ENCODE measurements at places on chromosomes 4 and X.

- no peak overlapping the region for H3K4me3 ChIP-seq
- DNase-seq, result no peak
- no peaks in the 10 kb centered on the region for H3K4me1 ChIP-seq
- no peaks in the 10 kb centered on the region for H3K27me3 ChIP-seq
Observed at GRCh38 chr4:96599752-96600151, 759.9 kb downstream of the PDHA2 start.

- H3K36me3 ChIP-seq, result no peaks in the 10 kb centered on the region
- H3K27me3 ChIP-seq, result no peaks in the 10 kb centered on the region
- no peaks in the 10 kb centered on the region for H3K4me1 ChIP-seq
Observed at GRCh38 chr4:186167605-186168004, 23.8 kb upstream of the CYP4V2 start.

- H3K27me3 ChIP-seq, result no peaks in the 10 kb centered on the region
- H3K4me1 ChIP-seq, result peaks cover 13% of the 10 kb centered on the region
- no peak for DNase-seq
- H3K27ac ChIP-seq, result no peak overlapping the region
Observed at GRCh38 chrX:2387614-2388239, 113.0 kb downstream of the DHRSX start.

DNA sequence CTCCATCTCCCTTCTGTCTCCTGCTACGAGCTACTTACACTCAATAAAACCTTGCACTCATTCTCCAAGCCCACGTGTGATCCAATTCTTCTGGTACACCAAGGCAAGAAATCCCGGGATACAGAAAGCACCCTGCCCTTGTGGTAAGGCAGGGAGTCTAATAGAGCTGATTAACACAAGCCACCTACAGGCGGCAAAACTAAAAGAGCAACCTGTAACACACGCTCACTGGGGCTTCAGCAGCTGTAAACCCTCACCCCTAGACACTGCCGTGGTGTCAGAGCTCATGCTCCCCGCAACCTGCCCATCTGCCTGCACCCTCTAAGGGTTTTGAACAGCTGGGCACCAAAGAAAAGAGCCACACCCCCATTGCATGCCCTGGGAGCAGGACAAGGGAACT lies 755.4 kb upstream of the HTR2C start:
- DNase-seq, result no peak
- no peak overlapping the region for H3K4me3 ChIP-seq
- H3K27me3 ChIP-seq, result no peaks in the 10 kb centered on the region
- H3K4me1 ChIP-seq, result no peaks in the 10 kb centered on the region
- H3K27ac ChIP-seq, result no peak overlapping the region

DNA sequence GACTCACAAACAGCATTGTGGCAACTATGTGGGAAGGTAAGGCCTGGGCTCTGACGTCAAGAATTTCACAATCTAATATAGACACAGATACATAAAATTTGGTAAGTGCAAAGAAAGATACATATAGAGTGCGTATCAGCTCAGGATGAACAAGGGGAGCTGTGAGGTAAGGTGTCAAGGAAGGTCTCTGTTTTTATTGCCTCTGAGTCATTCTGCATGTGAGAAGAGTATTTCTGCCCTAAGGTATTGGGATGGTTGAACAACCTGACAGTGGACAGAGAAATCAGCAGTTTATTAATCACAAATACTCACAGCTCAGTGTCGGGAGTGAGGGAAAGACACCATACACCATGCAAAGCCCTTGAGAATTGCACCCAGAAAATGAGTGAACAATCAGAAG lies 89.8 kb downstream of the COMMD8 start:
- H3K36me3 ChIP-seq, result no peaks in the 10 kb centered on the region
- no peak overlapping the region for H3K4me3 ChIP-seq
- no peaks in the 10 kb centered on the region for H3K4me1 ChIP-seq
- no peak for DNase-seq
- no peak overlapping the region for H3K27ac ChIP-seq
- H3K27me3 ChIP-seq, result no peaks in the 10 kb centered on the region

GRCh38 chr4:159296061-159296460 lies 193.2 kb downstream of the RAPGEF2 start:
- H3K36me3 ChIP-seq, result peaks cover 3% of the 10 kb centered on the region
- DNase-seq, result peak; percentile 66
- peak overlapping the region; percentile 60 for H3K27ac ChIP-seq
- H3K4me1 ChIP-seq, result peaks cover 54% of the 10 kb centered on the region

DNA sequence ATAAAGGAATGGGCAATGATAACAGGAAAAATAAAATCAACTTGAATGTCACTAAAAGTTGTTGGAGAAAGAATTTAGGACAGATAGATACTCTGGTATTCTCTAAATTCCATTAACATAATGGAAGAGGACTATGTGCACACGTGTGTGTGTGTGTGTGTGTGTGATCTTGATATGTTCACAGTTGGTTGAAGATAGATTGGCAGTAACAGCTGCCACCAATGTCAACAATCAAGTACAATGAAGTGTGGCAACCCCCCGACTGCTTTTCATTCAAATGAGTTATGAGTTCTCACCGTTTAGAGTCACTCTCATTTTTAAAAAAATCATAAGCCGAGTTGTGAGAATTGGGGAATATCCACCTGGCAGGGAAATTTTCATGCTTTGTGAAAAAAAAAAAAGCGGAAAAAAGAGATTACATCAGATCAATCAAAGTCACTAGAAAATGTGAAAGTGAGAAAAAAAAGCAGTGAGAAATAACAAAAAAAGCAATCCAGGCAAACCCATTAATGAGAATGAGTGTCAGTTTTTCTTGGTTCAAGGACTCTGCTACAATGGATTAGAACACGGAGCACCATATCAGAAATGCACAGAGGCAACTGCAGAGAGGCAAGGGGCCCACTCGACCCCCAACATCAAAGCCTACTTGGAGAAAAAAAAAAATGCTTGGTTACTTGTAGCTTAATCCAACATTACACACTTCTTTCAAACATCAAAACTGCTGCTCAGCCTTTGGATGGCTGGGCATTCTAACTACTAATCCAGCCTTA lies 414.9 kb upstream of the PITX2 start:
- no peak for DNase-seq
- peaks cover 5% of the 10 kb centered on the region for H3K4me1 ChIP-seq
- no peaks in the 10 kb centered on the region for H3K27me3 ChIP-seq
- H3K27ac ChIP-seq, result no peak overlapping the region
- H3K36me3 ChIP-seq, result no peaks in the 10 kb centered on the region

DNA sequence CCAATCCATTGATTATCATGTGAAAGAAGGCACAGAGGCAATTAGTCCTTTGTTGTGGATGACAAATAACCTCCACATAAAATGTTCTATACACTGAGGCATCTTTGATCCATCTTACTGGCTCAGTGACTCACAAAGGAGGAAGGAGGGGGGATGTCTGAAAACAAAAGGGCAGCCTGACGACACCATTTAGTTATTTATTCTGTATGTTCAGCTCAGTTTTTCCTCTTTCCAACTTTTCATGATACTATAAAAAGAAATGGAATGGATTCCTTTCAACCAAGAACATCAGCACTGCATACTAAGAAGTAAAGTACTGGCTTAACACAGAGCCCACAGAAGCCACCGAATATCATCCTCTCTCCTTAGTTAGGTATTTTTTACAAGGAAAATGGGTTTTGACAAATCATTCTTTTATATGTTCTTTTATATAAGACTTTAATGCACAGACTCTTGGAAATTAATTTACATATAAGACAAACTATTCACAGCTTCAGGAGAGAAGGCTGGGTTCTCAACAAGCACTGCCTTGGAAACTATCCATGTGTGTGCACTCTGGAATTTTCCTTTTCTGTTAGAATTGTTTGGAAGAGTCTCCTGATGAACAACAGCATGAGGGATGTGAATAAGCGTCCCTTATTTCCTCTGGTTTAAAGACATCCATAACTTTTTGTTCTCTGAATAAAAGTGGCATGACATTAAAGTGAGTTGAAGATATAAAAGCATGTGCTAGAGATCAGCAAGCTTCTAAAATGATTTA lies 135.6 kb downstream of the TSPAN5 start:
- no peak overlapping the region for H3K4me3 ChIP-seq
- peaks cover 65% of the 10 kb centered on the region for H3K4me1 ChIP-seq
- H3K36me3 ChIP-seq, result no peaks in the 10 kb centered on the region

- DNase-seq, result peak; percentile 30
- H3K4me3 ChIP-seq, result no peak overlapping the region
- no peak overlapping the region for H3K27ac ChIP-seq
Observed at GRCh38 chrX:46408553-46409407, 136.4 kb downstream of the ZNF674 start.

- no peak for DNase-seq
- H3K27me3 ChIP-seq, result no peaks in the 10 kb centered on the region
- H3K4me1 ChIP-seq, result no peaks in the 10 kb centered on the region
- H3K27ac ChIP-seq, result no peak overlapping the region
- no peak overlapping the region for H3K4me3 ChIP-seq
- H3K36me3 ChIP-seq, result no peaks in the 10 kb centered on the region
Observed at GRCh38 chrX:1144293-1144692, 68.2 kb downstream of the CRLF2 start.

GRCh38 chr4:39526765-39527295 lies 409 bp downstream of the UGDH start:
- peaks cover 3% of the 10 kb centered on the region for H3K4me1 ChIP-seq
- H3K36me3 ChIP-seq, result peaks cover 3% of the 10 kb centered on the region
- H3K27me3 ChIP-seq, result no peaks in the 10 kb centered on the region
- H3K4me3 ChIP-seq, result peak overlapping the region; percentile 92
- no peak for DNase-seq
